ENCODE measurements at places on chromosomes 4 and X.
A peak's percentile ranks its signal among the peaks of the same experiment; 100 is the strongest.

DNA sequence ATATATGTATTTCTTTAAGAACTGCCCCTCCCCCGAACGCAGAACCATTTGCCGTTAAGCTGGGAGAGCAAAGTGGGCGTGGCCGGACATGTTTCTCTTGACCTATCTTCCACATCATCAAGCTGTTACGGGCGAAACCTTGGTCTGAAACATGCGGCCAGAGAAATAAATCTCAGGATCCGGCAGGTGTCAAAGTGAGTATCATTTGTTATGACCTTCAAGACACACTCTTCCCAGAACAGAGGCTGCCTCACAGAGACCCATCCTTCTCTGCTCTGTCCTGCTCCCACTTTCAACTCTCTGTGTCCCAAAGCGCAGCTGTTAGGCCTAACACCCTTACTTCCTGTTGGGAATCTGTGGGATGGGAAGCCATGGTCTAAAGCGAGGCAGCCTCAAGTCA is at the start of gene MAGEB18:
TSS of gene MAGEB18 (plus strand) at position 70 of the 400 bp plus-strand sequence. CDS start 643 bp downstream, outside the sequence.
- DNase-seq, result no peak

DNA sequence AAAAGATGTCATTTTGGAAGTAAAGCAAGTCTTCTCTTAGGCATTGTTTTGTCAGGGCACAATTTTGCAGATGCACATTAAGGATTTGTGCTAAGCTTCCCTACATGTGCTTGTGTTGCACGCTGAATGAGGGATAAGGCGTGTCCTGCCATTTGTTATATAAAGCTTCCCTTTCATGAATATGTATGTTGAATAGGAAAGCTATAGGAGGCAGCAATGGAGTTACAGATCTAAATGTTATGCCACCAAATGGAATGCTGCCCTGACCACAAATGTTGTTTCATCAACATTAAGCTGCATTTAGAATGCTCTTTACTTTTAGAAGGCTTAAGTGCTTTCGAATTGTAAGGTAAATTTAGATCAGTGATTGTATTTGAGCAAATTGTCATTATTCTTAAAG is 20.9 kb downstream of the SGMS2 start:
- no peak for DNase-seq

DNA sequence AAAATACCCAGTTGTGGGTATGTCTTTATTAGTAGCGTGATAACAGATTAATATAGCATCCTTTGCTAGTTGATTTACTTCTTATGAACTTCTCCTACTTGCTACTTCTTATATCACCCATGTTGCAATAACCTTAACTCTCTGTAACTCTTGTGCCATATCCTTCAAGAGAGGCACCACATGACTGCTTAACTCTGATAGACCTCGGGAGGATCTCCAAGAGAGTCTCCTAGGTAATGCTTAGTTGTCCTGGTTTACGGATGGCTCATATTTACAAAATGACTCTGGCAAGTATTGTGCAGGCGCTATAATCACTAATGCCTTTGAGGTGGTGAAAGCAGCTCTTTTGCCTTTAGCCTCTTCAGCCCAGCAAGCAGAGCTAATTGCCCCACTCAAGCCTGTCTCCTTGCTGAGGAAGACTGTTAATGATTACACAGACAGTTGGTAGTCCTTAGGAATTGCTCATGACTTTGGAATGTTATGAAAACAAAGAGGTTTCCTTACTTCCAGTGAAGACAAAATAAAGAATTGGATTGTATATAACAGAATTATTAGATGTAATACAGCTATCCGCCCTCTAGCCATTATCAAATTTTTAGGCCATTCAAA is 1305.8 kb downstream of the PCDH7 start:
- peak; percentile 23 for DNase-seq

GRCh38 chr4:3276986-3277385 is 15.8 kb upstream of the RGS12 start:
- no peak for DNase-seq

- peak; percentile 5 for DNase-seq
These were observed 64.4 kb upstream of the KLHL13 start for GRCh38 chrX:118181030-118181429.

DNA sequence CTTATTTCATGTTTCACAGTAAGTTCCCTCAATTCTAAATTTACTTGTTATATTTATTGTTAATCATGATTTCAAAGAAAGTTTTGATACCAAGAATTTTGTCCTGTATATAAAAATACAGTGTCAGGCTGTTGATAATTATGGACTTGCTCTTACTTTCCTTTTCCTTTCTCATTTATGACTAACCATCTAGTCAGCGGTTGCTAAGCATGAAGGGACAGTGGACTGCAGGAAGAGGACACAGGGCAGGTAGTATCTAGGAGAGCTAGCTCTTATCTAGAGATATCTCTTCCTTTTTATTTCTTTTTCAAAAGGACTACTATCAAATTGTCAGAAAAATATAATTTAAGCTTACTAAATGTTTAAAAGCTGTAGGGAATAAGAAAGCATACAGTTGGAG is 1.6 kb downstream of the OPRPN start:
- peak; percentile 5 for DNase-seq
